ENCODE measurements at places on chromosomes 7 and 10.

DNA sequence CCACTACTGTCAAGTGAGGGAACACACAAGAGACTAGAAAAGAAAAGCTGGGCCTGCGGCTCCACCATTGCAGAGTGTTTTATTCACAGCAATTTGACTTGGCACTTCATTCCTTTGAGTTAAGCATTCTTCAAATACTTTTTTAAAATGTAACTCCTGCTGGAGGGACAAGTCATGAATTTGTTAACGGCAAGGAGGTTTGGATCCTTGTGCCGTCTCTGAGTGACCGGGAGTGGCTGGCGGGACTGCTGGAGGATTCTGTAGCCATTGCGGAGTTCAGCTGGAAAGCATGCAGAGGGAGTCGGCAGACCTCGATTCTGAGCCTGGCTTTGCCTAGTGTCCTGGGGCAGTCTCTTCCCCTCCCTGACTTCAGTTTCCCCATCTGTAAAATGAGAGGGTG, 9.8 kb downstream of the HSPA12A start:
- DNase-seq, result no peak

DNA sequence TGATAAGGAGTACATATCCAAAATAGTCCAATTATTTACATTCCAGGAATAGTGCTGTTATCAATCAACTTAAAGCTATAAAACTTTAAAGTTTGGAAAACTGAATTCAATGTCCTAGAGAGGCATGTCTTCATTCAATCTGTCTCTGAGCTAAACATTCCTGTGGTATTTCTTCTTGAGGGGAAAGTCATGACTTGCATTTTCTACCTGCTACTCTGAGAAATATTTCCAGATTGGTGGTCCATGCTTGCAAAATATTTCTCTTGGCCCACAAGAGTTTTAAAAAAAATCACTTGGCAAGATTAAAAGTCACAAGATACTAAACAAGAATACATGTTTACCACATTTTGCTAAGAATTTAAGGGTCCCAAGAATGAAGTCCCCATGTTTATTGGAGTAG, 63.6 kb upstream of the HGF start:
- DNase-seq, result no peak

- no peak for DNase-seq
Measured at GRCh38 chr10:42574336-42574735, 64.0 kb downstream of the ZNF33B start.

DNA sequence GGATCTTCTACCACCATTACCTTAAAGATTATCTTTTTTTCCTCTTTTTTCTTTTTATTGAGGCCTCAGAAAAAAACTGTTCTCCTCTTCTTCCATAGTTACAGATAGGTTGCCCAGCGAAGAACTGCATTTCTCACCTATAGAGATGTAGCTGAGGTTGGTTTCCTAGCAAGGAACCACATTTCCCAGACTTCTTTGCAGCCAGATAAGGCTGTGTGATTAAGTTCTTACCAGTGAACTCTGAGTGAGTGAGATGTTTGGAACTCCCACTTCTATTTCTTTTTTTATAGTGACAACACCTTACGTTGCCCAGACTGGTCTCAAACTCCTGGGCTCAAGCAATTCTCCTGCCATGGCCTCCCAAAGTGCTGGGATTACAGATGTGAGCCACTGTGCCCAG, 5.9 kb upstream of the MCMBP start:
- no peak for DNase-seq

- no peak for DNase-seq
Measured at GRCh38 chr7:18393465-18394118, 102.0 kb upstream of the HDAC9 start.

DNA sequence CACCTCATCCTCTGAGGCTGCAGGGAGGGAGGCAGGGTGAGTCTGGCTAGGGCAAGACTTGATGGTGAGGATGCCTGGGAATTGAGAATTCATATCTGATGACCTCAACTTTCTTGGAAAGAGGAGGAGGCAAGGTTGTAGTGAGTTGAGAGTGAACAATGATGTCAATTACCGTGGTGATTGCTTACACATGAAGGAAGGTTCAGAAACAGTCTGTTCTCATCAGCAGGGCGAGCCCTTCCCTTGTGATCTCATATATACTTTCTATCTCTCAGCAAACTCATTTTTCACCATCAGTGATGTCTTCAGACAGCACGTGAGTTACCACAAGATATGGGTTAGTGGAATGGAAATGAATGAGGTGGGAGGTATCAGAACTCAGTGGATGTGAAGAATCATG, 20.1 kb upstream of the COL13A1 start:
- DNase-seq, result no peak

DNA sequence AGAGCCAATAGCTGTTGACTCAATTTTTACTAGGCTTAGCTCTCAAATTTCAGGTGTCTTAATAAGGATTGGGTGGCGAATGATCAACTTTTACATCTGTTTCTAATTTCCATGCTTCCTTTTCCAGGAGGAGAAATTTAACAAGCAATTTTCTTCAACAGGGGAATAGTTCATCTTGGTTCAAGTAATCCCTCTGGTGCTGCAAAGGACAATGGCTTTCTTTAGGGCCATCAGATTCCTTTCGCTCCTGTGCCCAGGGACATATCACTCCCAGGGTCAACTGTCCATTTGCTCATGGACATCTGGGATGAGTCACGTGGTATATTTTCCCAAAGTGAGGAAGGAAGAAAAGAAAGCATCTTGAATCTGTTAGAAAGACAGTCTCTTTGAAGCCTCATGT, 313.3 kb downstream of the FRMD4A start:
- no peak for DNase-seq

GRCh38 chr10:112330607-112331160, 43.2 kb upstream of the ACSL5 start:
- no peak for DNase-seq

DNA sequence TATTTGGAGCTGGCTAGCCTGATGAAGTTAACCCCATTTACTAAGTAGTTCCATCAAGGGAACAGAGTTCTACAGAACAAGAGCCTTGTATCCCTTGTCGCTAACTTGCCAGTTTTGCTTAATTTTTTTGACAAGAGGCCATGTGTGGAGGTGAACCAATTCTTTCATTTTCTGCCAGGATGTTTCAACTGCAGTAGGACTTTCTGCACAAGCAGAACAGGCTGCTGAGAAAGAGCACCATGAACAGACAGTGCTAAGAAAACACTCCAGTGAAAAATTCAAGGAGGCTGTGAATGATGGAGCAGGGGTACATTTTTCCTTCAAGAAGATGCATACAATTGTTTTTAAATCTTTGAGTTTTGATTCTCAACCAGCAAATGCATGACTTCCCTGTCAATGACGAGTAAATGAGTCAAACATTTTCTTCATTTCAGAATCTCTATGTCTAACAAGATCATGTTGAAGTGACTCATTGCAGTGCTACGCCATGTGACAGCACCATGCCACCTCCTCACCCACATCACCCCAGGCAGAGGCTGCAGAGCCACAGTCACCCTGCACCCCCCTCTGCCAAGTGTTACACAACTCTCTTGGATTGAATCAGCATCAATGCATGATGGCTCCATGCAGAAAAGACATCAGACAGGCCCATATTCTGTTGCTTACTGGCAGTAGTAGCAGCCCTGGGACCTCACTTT, 193.1 kb downstream of the COBL start:
- DNase-seq, result no peak

DNA sequence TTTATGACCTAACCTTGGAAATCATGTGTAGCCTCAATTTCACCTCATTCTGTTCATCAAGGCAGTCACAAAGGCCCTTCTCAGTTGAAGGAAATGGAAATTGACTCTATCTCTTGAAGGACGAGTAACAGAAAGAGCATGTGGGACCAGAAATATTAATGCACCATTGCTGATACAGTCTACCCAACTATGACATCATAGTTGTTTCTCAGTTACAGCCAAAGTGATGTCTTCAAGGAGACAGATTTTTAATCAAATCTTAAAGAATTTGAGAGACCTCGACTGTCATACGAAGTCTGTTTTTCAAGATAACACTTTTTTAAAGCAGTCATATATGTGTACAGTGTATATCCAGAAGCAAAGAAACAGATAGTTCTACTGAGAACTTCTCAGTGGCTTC, 335.7 kb upstream of the PHF14 start:
- no peak for DNase-seq

GRCh38 chr10:51073453-51074237, 642 bp upstream of the PRKG1 start:
- no peak for DNase-seq

GRCh38 chr7:510782-511281, 8.8 kb downstream of the PDGFA start:
- no peak for DNase-seq

DNA sequence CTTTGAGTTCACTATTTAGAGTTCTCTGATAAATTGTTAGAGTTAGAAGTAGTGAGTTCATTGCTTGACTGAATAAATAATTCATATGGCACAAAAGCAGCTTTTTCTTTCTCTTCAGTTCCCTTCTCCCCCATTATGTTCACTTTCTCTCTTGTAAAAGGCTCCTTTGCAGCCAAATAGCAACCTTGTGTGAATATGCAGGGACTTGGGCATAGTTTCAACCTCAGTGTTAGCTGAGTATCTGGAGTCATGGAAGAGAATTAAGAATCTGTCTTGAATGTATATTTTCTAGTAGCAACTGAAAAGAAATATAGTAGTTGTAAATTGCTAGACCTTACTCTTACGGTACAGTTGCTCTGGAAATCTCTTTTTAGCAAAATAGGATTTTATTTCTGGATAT, 31.9 kb downstream of the ZEB1 start:
- DNase-seq, result no peak

DNA sequence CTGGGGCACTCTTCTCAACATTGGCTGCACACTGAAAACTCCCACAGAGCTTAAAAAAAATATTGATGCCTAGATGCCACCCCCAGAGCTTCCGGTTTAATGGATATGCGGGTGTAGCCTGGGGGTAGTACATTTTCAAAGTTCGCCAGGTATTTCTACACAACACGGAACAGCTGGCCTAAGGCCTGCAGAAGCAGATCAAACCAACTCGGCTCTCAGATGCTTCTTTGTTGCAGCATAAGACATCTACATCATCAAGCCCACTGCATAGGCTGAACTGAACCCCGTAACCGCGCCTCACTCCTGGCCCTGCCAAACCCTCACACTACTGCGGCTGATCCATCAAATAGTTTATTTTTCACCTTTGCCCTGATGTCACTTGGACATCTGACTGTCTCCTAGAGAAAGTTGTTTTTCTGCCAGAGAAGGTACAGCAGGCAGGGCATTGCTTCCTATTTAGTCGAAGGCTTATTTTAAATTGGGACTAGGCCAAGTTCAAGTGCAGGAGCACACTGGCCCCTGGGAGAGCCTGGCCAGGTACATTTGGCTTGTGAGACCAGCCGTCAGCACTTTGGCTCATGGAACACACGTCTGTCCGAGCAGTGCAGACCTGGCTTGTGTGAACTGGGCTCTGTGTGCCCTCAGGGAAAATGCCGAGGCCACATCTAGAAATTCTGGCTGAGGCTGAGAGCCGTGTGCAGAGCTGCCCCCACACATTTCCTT, 113.3 kb downstream of the TACC2 start:
- no peak for DNase-seq

DNA sequence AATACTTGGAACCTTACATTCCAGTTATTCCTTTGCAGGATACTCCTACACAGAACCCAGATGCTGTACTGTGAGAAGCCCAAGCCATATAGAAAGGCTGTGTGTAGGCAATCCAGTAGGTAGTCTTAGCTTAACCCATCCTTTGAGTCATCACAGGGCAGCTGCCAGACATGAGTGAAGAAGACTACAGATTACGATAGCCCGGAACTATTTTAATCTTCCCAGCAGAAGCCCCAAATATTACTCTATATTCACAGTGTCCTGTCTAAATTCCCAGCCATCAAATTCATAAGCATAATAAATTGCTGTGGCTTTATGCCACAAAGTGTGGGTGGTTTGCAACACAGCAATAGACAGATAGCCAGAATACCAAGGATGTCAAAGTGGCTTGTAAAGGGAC, 474.1 kb upstream of the STEAP1 start:
- DNase-seq, result no peak

DNA sequence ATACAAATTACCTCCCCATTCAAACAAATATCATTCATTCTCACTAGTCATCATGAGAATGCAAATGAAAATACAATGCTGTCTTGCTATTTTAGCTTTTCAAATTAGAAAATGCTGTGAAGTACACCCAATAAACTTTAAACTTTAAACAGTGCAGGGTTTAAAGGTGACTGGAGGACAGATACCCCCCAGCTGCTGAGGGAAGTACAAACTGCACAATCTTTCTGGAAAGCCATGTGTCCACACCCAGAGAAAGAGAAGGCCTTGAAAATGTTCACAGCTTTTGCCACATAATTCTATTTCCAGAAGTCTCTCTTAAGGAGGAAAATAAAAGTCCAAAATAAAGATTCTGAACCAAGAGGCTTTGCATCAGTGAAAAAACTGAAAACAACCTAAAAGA, 56.5 kb downstream of the PIK3AP1 start:
- DNase-seq, result no peak

- no peak for DNase-seq
Measured at GRCh38 chr10:94216201-94216600, 146.5 kb downstream of the NOC3L start.

DNA sequence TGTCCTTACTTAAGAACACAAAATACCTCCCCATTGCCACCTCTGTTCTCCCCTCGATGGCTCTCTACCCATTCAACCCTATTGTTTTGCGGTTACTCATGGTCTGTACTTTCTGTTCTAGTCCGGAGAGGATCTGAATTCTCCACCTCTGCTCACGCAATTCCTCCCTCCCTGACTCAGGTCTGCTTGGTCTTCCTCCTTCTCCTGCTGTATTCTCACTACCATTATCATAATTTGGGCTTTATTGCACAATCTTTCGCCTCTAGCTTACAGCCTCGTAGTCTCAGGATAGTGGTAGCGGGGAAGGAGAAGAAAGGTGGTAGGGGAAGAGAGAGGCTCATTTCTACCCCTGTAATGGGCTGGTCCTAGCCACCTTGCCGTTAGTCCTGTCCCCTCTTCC, 35.4 kb upstream of the FAM180A start:
- no peak for DNase-seq

- DNase-seq, result no peak
Measured at GRCh38 chr10:130400890-130401289, 264.7 kb downstream of the GLRX3 start.

DNA sequence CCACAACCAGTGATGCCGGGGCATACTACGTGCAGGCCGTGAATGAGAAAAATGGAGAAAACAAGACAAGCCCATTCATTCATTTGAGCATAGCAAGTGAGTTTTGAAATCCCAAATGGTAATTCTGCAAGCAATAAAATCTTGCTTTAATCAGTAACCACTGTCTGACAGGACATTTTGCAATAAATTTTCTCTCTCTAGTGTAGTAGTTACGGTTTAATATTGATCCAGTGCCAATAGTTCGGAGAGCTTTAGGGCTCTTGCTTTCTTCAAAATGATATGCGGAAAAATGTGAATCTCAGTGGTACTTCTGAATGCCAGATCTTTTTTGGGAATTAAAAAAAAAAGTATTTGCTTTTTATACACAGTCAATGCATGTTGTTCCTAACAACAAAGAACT, 520.4 kb downstream of the SDK1 start:
- DNase-seq, result no peak

- DNase-seq, result no peak
Measured at GRCh38 chr10:12050528-12050927, 7.9 kb upstream of the UPF2 start.

GRCh38 chr10:45640941-45641340, 31.6 kb downstream of the ZFAND4 start:
- no peak for DNase-seq
